ENCODE measurements at places on chromosomes 3 and 15.

GRCh38 chr3:119880966-119881365 lies 99.1 kb downstream of the NR1I2 start:
- DNase-seq, result no peak

DNA sequence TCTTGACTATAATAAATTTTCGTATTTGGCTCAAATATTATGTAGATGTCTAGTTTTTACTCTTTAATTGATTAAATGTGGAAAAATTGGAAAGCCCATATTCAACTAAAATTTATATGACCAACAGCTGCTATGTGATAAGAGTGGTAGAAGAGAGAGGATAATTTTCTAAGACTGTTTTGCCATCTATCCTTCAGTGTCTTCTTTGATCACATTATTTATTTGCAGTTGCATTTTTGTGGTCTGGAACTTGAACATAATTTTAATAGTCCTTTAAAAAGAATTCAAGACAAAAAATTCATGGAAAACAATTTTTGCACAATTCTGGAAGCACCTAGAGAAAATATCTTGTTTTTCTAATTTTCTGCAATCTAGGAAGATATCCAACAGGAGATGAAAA lies 213.3 kb upstream of the THBS1 start:
- DNase-seq, result no peak

GRCh38 chr15:58454950-58455401 lies 23.2 kb downstream of the LIPC start:
- no peak for DNase-seq

DNA sequence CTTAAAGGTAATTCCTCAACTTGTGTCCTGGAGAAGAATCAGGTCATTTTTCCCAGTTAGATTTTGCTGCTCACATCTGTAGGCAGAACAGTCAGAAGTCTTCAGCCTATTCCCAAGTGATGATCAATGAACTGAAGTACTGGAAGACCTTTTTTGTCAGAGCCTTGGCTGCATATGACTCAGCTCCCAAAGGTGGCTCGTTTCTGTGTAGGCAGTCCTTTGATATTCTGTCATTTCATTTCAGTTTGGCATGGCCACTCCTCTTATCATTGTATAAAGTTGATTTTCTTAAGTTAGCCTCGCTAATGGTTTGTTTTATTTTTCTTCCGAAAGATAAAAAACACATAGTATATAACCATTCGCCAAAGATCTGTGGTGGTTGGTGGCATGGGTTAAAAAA lies 90.7 kb downstream of the KLHL25 start:
- DNase-seq, result no peak

- no peak for DNase-seq
Observed at GRCh38 chr3:78565712-78566111, 1202.1 kb downstream of the ROBO1 start.

DNA sequence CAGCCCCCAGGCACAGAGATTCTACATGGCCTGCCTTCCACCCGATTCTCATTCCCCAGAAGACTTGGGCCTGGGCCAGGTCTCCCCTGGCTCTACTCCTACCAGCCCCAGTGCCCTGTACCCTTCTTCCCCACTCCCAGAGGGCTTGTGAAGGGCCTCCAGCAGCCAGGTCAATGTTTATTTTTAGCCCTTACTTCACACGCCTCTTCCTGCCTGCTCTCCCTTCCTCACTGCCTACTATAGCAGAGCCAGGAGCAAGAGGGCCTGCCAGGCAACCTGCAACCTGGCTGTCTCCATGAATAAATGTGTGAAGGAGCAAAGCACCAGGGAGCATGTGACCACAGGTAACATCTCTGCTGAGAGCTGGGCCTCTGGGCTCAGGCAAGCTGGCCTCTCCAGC lies 26.4 kb upstream of the APEH start:
- DNase-seq, result no peak

DNA sequence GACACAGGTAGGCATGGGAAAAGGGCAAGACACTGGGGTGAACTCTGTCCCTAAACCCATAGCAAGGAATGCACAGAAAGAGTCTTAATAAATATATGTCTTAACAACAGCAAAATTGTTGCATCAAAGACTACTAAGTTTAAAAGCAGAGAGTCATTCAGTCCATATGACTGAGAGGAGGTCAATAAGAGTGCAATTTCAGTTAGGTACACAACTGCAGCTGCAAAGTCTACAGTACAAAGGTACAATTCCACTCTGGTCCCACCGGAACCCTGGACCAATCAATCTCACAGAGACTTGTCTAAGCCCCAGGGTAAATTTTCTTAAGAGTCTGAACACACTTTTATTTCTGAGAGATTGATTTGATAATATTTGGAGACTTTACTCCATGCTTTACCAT lies 6.9 kb downstream of the CP start:
- DNase-seq, result no peak

DNA sequence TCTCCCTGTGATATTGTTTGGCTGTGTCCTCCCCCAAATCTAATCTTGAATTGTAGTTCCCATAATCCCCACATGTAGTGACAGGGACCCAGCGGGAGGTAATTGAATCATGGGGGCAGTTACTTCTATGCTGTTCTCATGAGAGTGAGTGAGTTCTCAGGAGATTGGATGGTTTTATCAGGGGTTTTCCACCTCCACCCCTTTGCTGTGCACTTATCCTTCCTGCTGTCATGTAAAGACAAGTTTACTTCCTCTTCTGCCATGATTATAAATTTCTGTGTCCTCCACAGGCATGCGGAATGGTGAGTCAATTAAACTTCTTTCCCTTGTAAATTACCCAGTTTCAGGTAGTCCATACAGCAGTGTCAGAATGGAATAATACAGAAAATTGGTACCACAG lies 24.7 kb downstream of the TUSC7 start:
- DNase-seq, result no peak

GRCh38 chr15:37108381-37109167 lies 8.2 kb upstream of the MEIS2 start:
- DNase-seq, result no peak

DNA sequence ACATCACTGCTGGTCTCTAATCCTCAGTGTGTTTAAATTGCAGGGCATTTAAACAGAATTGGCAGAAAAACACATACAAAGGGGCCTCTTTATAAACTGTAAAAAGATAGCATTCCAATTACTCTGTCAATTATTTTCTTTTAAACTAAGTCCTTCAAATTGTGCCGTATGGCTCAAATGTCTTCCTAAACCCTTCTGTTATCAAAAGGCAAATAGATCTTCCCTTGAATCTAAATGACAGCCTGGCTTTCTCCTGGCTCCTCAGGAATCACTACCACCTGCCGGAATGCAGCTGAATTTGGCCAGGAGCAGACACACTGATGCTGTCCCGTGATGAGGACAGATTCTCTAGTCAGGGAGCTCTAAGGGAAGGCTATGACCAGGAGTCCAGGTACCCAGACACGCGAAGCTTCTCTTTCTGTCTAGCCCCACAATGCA lies 85.6 kb downstream of the IGF2BP2 start:
- DNase-seq, result no peak

DNA sequence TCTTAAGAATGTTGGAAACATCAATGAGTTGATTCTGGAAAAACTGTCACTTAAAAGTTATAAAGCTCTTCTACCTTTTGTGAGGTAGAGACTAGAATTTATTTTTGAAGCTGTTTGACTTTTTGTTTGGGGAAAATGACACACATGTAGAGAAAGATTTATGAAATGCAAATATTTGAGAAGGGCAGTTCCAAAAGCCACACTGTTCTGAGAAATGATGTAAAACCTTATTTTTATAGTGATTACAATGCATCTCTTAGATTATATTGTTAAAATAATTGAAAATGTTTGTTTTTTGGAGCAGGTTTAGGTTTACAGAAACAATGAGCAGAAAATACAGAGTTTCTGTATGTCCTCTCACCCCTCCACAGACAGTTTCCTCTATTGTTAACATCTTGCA lies 116.1 kb upstream of the CMC1 start:
- DNase-seq, result no peak

DNA sequence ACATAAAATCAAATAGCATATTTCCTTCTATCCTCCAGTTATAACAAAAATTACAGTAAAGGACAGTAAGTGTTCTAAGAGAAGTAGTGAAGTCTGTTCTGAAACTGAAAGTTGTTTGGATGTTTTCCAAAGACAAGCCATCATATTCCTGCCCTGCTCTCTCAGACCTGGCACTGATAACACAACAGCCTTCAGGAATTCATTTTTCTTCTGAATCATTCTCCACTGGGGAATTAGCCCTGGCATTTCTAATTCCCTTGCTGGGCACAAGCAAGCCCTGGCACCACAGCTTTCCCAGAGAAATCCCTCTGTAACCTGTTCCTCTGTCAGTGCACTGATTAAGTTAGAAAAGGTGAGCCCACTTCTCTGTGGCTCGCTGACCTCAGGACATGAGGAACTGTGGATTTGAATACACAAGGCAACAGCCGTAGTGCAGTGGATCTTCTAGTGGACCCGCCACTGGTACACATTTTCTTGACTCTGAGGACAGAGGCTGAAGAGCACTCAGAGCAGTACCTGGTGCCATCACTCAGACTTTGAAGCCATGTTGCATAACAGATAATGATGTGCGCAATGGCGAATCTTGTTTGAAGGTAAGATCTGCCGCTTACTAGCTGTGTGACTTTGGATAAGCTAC lies 61.6 kb downstream of the WWTR1 start:
- no peak for DNase-seq

DNA sequence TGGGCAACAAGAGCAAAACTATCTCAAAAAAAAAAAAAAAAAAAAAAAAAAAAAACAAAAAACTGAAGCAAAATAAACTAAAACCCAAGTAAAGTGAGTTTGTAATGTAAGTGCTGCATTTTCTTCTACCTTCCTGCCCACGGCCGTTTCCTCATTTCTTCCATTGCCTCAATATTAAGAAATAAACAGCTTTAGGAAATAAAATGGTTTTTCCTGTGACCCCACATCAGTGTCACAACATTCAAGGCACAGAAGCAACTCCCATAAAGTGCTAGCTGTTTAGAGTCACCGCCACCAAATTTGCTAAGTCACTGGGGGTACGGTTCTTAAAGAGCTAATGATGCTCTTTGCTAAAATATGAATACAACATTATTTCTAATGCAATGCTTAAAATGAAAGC lies 3.3 kb downstream of the PKM start:
- DNase-seq, result no peak

DNA sequence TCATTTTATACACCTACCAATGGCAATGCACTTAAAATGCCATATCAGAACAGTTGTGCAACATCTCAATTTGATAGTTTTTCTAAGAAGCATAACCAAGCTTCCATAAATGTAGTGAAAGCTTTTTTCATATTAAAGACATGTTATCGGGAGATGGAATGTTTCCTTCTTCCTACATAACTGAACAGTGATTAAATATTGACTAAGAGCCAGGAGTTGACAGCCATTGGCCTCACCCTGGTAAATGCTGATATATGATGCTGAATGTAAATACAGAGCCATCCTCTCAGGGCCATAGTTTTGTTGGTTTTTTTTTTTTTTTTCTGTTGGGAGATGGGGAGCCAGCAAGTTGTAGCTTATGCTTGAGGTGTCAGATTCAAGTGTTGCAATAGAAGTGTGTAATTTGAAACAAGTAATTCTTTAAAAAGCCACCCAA lies 203.3 kb upstream of the IL12A start:
- DNase-seq, result no peak

DNA sequence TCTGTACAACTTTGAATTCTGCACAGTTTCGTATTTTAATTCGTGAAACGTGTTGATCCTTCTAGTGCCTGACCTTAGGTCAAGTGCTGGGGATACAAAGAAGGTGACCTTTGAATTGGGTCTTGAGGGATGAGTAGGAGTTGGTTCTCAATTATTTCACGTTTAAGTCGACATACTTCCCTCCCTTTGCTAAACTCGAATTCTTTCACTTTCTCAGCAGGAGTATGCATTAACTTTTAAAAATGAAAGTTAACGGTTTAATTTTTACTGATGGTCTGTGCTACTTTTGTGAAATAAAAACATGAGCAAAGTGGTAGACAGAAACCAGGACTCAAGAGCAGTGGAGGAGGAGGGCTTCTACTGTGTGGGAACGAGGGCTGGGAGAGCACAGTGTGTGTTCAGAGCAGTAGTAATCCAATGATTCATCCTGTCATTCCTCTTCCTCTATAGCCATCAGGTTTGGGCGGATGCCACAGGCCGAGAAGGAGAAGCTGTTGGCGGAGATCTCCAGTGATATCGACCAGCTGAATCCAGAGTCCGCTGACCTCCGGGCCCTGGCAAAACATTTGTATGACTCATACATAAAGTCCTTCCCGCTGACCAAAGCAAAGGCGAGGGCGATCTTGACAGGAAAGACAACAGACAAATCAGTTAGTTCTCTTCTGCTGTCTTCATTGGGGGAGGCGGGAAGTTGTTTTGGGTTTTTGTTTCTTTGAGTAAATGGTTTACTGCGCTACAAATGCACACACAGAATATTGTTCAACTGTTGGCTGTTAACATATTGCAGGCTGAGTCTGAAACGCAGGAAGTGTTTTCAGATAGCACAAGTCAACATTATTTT lies 78.6 kb upstream of the TSEN2 start:
- DNase-seq, result no peak

- DNase-seq, result no peak
Observed at GRCh38 chr3:110324171-110324705, 747.4 kb upstream of the NECTIN3 start.

DNA sequence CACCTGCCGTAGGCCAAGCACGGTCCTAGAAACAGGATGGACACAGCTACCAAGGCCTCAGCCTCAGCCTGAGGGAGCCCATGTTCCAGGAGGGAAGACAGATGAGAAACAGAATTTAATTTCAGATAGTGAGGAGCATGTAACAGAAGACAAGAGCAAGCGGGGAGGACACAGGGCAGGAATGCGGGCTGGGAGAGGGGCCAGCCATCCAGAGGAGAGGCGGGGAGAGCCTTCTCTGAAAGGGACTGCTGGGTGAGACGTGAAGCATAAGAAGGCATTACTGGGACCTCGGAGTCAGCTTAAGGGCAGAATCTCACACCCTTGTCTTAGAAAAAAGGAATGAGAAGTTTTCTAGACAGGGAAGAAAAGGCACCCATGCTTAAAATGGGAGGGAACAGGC lies 271.7 kb upstream of the NSMCE3 start:
- DNase-seq, result no peak

GRCh38 chr15:69916169-69916785 lies 181.4 kb downstream of the TLE3 start:
- no peak for DNase-seq

DNA sequence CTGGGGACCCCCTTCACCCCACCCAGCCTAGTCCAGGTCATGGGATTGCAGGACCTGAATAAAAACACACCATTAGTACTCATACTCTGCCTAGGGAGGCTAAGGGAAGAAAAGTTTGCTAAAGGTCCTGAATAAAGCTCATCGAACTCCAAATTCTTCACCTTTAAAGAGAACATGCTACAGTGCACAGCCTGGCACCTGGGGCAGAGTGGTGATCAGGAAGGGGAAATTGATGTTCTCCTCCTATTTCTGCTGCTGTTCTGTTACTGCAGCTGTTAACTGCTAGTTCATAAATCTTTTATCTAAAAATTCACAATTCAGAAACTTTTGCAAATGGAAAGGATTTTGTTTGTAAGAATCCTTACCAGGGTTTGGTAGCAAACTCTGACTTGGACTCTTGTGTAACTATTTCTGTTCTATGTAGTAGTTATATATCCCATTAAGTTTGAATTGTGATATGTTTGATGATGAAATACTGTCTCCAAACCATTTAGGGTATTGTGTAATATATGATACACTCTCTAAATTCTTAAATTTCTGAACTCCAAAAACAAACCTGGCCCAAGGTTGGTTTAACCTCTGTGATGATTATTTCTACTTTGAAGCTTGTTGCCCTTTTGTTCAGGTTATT lies 27.9 kb downstream of the MCTP2 start:
- no peak for DNase-seq

Measured in activated naive CD8-positive, alpha-beta T cell treated with anti-CD3 and anti-CD28 coated beads, Interleukin-2, amount 10 ng/mL, durations not matched to agents 7 days and 5 days (primary cell).